Activated naive CD4-positive, alpha-beta T cell treated with anti-CD3 and anti-CD28 coated beads, Interleukin-2, amount 50 U/mL, for 72 hours (primary cell): ENCODE measurements at places on chromosomes 3 and 15. TPM values are rescaled to one million over a fixed set of nuclear protein-coding genes. Genes with fewer than 3 reads are reported as not detected.

GRCh38 chr15:58070801-58071418 is 5.4 kb upstream of the ALDH1A2 start:
- peak; percentile 65 for DNase-seq

DNA sequence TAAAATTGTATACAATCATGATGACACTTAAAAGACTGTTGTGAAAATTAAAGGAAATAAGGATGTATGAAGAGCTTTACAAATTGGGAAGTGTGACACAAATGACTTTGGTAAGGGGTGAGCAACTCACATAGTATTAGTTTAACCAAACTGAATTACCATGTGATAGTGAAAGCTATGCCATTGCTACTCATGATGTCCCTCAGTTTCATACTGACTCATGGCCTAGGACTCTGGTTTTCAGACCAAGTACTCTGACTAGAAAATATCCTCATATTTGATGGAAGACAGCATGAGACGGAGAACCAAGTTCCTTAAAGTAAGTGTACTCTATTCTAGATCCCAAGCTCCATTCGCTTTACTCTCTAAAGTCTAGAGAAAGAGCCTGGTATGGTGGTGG is 203.2 kb upstream of the ICE2 start:
- no peak for DNase-seq

- DNase-seq, result no peak
Measured at GRCh38 chr15:42695527-42696071, 41.3 kb downstream of the CDAN1 start.

DNA sequence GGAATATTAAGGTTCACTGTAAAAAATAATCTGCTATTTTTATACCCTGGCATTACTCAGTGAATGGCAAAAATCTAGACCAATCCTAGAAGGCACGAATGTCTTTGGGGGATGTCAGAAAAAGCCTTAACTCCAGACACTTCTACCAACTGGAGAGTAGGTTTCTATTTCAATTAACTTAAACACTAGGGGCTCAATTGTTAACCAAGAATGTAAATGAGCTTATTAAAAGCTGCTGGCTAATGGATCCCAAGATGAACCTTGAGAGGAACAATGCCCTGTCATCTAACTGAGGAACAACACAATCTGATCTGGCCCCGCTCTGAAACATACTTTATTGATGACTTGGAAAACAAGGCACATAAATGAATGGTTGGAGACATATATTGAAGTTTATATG is 701.4 kb downstream of the FHIT start:
- DNase-seq, result no peak

The CCRL2 gene
- 1.4 TPM for total RNA-seq

GRCh38 chr3:71579935-71580406 is 3.6 kb downstream of the FOXP1 start:
- DNase-seq, result no peak

The RPP14 gene
- total RNA-seq, result 14.7 TPM

- DNase-seq, result no peak
Measured at GRCh38 chr15:61639491-61639890, 410.4 kb upstream of the RORA start.

- no peak for DNase-seq
Measured at GRCh38 chr3:69322158-69322509, 63.8 kb downstream of the FRMD4B start.

GRCh38 chr15:39579487-39580116 is 1.3 kb upstream of the THBS1 start:
- no peak for DNase-seq

DNA sequence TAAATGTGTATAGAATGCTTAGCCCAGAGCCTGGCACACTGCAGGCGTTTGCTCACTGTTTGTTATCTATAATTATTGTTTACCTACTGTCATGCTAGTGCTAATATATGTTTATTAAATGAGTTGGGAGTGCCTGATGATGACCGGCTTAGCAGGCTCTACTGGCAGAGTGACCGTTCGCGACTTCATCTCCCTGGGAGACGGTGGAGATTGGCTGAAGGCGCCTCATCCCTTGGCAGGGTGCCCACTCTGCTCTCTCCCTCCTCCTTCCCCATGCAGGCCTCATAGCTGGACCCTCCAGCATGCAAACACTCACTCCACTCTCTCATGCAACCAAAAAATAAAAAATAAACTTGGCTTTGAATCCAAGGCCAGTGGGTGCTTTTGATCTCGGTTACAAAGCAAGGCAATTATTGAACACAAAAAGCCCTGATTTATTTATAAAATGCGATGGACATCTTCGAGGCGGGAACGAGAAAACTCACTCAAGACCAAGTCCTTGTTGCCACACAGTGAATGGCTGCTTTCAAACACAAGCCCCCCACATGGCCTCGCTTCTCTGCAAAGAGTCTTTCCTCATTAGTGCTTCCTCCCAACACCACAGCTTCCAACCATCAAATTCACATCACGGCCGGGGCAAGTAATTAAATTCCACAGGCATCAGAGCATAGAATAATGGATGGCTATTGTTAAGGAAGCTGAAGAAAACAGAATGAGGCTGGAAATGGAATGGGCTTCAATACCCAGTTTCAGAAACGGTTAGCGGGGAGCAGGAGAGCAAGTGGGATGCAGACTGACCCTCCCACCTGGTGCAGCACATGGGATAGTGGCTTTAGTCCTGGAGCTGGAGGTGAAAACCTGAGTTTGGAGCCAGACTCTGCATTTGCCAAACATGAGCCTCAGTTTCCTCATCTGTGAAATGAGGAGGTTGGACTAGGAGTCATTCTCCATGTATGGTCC is 135.7 kb upstream of the RAD18 start:
- DNase-seq, result no peak

DNA sequence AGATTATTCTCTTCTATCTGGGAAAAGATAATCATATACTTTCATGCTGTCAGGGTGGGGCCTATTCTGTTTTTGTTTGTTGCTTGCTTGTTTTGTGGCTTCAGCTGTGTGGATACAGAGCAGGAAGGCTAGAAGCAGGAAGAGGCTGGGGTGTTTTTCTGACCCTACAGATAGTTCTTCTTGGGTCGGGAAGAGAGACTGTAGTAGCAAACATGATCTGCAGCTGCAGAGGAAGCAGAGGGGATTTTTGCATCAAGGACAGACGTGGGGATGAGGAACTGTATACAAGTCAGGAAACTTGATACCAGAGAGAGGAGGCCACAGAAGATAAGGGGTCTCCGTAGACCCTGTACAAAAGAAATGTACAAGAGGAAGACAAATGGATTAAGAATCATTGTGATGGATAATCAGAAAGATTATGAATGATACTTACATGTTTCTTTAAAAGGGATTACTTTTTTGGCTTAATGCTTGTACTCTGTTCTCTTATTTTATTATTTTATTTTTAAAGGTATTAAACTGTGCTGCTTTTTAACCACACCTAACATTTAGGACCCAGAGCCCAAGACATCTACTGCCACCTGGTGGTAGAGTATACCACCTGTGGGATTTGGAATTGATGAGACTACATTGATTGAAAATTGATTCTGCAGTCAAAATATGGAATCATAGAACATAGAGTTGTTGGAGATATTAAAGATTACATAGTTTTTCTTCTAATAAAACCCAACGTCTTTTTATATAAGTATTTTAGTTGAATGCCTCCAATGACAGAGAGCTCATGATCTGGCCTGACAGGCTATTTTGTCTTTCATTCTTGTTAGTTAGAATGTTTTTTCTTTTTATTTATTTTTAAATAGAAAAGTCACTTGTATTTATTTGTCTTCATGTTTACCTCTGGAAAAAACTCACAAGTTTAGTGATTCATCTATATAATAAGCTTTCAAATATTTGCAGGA is 87.3 kb upstream of the ROPN1 start:
- no peak for DNase-seq

The LRIG1 gene
- 39.1 TPM for total RNA-seq

GRCh38 chr3:4532535-4533112 is 39.5 kb downstream of the ITPR1 start:
- DNase-seq, result no peak

DNA sequence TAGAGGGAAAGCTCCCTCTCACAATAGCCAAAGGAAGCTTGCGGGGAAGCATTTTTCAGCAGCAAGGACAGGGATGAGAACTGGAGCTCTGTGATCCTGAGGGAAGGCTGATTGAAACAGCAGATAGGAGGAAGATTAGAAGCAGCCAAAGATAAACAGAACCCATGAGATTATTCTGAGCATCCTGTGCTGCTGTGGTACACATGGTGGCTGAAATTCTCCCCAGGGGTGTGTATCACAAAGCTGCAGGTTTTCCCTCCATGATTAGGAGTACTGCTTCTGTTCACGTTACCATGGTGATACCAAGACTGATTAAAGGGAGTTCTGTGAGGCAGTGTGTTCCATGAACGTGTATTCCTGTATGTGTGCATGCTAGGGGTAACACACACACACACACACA is 30.3 kb upstream of the PSMD6 start:
- DNase-seq, result no peak

DNA sequence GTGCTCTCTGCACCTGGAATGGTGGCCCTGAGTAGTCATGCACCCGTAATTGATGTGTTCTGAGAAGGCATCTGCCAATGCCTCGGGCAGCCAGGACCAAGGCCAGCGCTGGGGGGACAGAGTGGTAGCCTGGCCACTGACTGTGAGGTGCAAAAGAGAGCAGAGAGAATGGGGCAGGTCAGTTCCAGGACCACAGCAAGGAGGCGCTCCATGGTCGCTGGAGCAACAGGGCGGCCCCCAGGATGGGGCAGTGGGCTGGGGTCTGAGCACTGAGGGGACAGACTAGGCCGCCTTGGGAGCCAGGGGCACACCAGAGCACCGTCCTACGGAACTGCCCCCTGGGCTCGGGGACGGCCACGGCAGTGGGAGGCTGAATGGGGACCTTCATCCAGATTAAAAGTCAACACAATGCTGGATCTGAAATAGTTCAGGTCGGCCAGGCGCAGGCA is 48.3 kb upstream of the IQSEC1 start:
- no peak for DNase-seq

GRCh38 chr15:59354417-59355031 is 18.1 kb downstream of the MYO1E start:
- DNase-seq, result no peak

The CSTA gene
- not detected for total RNA-seq

- no peak for DNase-seq
Measured at GRCh38 chr15:83282776-83283137, 1.7 kb downstream of the BNC1 start.

DNA sequence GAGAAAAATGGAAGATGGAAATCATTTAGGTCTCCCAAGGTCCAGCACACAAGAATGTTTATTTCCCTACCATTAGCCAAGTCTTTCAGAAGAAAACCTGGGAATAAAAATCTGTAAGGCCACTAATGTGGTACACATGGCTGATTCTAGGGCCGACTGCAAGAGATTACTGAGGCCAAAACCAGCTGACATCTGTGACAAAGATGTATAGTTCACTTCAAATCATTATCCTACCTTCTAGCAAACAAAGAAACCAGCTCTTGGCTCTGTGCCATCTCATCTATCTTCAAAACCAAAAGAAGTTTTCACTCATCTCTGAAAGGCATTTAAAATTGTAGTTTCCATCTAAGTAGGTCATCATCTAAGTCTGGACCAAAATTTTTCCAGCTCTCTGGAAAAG is 43.9 kb downstream of the ERC2 start:
- DNase-seq, result no peak

DNA sequence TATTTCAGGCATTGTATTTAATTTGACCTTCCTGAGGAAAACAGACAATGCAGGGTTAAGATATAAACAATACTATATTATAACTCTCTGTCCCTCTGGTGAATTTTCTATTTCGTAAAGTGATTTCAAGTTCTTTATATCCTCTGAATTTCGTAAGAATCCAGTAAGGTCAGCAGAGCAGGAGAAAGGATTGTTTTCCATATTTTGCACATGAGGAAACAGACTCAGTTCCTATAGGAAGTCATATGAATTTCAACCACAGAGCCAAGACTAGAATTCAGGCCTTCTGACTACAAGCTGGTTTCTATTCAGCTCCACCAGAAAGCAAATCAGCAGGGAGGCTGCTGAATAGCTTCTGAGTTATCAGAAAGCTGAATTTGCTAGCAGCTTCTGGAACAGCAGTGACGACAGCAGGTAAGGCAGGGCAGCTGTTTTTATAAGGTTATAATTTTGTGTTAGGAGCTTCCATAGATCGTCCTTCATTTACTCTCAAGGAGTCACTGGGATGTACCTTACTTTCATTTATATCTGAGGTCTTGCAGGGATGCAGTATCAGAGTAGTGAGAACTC is 11.1 kb upstream of the PLAAT1 start:
- DNase-seq, result no peak

DNA sequence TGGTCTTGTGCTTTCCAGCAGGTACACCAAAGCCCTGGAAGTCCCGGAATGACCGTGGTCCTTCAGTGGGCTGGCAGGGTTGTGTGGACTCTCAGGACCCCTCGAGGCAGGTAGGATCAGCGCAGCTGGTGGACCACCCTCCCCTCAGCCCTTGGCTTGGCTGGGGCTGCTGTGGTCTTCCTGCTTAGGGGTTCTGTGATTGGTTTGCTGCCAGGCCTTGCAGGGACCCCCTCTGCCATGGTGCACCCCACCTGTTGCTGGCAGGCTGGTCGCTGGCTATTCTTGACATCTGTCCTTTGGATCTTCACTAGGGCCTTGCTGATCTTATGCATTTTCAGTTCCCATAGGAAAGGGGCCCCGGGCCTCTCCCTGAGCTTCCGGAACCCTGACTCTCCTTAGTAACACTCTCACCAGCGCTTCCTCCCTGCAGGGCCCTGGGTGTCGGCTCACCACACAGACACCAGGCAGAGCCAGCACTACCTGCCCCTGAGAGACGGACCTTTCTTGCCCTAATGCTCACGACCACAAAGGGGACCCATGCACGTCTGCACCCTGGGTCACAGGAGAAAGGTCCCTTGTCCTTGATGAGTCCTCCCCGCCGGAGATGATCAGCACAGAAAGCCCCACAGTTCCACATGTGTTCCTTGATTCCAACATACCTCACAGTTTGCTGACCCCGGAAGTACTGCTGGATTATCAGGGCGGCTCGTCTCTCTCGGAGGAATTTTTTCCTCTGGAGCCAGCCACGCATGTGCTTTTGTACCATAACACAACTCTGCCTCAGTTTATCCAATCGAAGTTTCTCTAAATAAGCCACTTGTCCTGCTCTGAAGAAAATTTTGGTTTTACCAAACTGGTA is 51.7 kb downstream of the MYO5C start:
- DNase-seq, result no peak

GRCh38 chr3:181868576-181869082 is 156.9 kb downstream of the SOX2 start:
- DNase-seq, result no peak
